Activated CD4-positive, alpha-beta memory T cell treated with anti-CD3 and anti-CD28 coated beads for 36 hours (primary cell): ENCODE measurements at places on chromosomes 3 and 15.

GRCh38 chr15:79977431-79978054, 6.5 kb upstream of the BCL2A1 start:
- DNase-seq, result no peak

DNA sequence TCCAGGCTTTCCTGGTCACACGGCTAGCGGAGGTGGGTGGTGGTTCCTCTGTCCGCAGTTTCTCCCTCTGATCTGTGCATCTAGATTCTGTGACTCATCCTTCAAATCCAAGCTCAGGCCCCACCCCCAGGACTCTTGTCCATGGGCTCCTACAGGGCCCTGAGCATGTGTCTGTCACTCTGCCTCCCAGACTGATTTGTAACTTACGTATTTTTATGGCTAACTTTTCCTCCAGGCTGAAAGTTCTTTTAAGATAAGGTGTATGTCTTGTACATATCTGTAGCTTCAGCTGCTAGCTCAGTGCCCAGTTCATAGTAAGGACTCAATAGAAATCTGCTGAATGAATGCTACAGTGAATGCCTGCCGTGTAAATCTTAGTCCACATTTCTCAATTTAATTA, 8.0 kb downstream of the ESYT3 start:
- no peak for DNase-seq

DNA sequence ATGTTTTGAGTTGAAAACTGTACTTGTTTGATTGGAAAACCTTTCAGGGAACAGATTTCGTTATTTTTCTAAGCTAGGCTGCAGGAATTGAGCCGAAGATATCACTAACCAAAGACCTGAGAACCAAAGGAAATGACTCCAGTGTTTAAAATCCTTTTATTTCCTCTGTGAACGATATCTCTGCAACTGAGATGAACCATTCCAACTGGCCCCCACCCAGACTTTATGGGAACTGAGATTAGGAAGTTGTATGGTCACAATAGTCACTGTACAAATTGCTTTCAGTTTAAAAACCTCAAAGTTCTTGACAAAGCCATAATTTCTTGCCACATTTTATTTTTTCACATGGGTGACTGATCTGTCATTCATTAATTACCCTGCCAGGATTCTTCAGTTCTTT, 232.4 kb downstream of the RBMS3 start:
- DNase-seq, result no peak

DNA sequence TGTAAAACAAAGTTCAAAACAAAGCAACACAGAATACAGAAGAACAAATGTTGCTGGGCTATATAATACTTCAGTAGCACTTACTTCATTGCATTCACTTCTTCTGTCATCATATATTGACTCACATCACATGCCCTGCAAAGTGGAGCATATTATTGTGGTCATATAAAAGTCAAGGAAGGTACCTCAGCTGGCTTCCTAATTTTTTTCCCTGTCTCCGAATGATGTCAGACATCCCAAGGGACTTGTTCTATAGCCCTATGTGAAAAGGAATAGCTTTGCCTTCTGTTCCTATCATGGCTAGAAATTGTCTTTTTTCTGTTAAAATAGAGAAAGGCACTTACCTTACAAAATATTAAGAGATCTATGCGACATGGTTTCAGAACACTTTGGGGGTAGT, 109.4 kb downstream of the LRTM1 start:
- DNase-seq, result no peak

DNA sequence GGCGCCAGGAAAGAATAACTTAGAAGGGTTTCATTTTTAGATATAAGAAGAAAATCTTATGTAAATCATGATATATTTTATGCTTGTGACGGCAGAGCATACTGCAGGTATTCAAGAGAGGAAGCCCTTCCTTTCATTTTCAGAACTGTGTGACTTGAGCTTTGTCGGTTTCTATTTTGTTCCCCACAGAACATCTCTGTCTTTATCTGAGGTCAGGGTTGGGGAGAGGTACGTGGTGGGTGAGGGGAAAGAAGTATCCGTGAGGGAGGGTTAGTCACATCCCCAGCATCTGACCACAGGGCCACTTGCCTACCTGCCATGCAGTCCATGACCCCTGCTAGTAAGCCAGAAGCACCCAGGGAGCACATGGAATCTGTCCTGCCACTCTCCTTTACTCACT, 126.5 kb downstream of the DGKG start:
- no peak for DNase-seq

- DNase-seq, result no peak
These were observed 198.4 kb downstream of the WNT5A start for GRCh38 chr3:55288657-55289056.

GRCh38 chr3:11692532-11692813, 48.8 kb upstream of the VGLL4 start:
- DNase-seq, result no peak

- no peak for DNase-seq
These were observed 358.6 kb upstream of the ARHGEF26 start for GRCh38 chr3:153762411-153763235.

- DNase-seq, result no peak
These were observed 1354.7 kb upstream of the EPHA6 start for GRCh38 chr3:95459706-95460105.

GRCh38 chr3:182618085-182618732, 175.1 kb upstream of the ATP11B start:
- DNase-seq, result no peak

- DNase-seq, result no peak
These were observed 50.9 kb downstream of the FEM1B start for GRCh38 chr15:68328443-68328842.

- DNase-seq, result peak; percentile 47
These were observed 885.4 kb downstream of the PDCD6IP start for GRCh38 chr3:34683851-34684250.

GRCh38 chr15:73331991-73332925, 36.5 kb downstream of the HCN4 start:
- no peak for DNase-seq

GRCh38 chr15:22808240-22808639, 21.8 kb downstream of the NIPA1 start:
- no peak for DNase-seq

DNA sequence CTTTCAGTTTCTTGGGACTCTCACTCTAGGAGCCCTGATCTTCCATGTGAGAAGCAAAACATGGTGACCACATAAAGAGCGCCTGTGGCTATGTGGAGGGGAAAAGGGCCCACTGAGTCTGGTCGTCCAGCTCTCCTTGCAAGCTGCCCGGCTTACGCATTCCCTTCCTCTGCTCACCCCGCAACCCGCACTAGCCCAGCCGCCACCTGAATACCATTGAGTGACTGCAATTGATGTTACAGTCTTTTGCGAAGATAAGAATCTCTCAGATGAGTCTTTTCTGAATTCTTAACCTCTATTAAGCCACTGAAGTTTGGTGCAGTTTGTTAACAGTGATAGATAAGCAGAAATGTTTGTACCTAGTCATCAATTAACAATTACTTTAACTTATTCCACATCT, 589.0 kb upstream of the DPPA4 start:
- no peak for DNase-seq

GRCh38 chr3:146577662-146578061, 27.5 kb downstream of the PLSCR5 start:
- DNase-seq, result peak; percentile 20

- peak; percentile 42 for DNase-seq
These were observed 63.7 kb upstream of the SMAD6 start for GRCh38 chr15:66638377-66638776.

DNA sequence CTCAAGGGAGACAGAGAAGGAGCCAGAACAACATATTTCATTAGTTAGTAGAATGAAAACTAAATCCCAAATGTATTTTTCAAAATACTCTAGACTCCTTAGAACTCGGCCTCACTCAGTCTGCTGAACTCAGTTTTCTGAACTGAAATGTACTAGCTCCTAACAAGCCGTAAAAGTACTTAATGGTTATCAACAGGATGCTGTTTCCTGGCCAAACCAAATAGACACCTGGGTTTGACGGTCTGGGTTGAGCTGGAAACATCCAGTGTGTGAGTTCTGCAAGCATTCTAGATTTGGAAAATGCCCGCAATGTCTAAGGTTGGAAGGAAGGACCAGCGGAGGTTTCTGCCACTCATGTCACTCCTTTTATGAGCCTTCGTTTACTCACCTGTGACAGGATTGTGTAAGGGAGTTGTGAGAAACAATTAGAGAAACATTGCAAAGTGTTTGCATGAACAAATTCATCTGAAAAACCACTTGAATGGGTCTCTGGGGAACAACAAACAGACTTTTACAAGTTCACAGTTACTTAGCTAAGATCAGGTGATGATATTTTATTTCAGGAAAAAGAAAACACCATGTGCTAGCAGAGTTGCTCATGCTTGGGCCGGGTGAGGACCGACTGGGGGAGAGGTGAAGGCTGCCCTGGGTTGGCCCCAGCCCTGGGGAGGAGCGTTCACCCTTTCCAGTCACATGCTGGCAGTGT, 151.0 kb downstream of the ALDH1A2 start:
- DNase-seq, result no peak

- DNase-seq, result no peak
These were observed 39.6 kb downstream of the VGLL3 start for GRCh38 chr3:86951322-86951721.

DNA sequence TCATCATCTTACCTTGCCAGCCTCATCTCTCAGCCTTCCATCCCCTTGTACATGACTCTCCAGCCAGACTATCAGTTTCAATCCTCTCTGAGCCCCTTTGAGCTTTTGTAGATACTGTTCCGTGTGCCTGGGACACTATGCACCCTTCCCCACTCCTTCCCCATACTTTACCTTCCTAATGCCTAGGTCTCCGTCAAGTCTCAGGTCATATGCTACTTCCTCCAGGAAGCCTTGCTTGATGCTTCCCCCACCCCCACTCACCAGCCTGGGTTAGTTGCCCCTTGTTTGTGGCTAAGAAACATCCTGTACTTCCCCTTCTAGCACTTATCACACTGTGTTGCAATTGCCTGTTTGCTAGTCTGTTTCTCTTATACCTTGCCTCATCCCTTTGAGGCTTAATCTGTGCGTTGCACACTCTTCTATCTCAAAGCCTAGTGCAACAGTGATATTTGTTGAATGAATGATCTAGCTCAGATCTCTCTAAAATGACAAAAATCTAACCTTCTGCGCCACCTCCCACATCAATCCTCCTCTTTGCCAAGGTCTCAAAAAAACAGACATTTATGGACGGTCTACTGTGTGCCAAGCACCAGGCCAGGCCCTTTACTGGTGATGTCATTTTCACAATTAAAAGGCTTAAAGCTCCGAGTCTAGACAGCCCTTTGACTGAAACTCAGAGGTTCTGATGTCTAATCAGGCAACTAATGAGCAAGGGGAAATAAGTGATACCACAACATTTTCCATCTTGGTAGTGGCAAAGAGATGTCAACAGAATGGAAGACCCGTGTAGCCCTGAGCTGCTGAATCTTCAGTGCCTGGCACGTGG, 6.5 kb upstream of the USP3 start:
- peak; percentile 77 for DNase-seq

DNA sequence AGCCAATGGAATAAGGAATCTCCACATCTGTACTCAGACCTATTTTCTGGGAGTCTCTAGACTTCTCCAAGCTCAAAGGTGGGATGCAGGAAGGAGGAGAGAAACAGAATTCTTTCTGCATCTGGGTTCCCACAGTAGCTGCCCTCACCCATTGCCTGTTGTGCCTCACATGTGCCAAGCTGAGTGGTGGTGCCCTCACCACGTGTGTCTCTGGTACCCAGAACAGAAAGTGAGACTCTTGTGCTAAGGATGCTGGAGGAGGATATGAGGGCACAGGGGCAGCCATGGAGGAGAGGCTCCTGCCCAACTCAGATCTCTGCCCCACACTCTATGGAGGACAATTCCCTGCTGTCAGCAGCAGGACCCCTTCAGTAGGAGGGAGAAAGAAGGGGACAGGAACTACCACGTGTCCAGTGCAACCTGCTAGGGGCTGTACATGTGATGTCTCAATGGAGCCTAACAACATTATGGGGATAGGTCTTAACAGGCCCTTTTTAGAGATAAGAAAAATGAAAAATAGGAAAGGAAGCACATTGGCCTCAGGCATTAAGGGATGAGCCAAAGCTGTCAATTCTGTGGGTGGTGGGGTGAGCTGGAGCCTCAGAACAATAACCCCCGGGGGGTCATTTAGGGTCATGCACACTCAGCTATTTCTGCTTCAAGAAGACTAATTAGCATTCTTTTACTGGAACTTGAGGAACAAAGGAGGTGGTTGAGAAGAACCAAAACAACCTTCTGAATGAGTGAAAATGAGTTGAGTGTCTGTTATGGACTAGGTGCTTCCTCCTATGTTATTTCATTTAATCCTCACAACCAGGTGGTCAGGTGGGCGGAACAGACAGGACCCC, 16.3 kb upstream of the NOX5 start:
- DNase-seq, result no peak

- DNase-seq, result no peak
These were observed 26.9 kb upstream of the WDR72 start for GRCh38 chr15:53786401-53786800.

- no peak for DNase-seq
These were observed 68.4 kb upstream of the TOPAZ1 start for GRCh38 chr3:44173263-44173662.

GRCh38 chr3:58900386-58900785, 149.4 kb downstream of the CFAP20DC start:
- no peak for DNase-seq

DNA sequence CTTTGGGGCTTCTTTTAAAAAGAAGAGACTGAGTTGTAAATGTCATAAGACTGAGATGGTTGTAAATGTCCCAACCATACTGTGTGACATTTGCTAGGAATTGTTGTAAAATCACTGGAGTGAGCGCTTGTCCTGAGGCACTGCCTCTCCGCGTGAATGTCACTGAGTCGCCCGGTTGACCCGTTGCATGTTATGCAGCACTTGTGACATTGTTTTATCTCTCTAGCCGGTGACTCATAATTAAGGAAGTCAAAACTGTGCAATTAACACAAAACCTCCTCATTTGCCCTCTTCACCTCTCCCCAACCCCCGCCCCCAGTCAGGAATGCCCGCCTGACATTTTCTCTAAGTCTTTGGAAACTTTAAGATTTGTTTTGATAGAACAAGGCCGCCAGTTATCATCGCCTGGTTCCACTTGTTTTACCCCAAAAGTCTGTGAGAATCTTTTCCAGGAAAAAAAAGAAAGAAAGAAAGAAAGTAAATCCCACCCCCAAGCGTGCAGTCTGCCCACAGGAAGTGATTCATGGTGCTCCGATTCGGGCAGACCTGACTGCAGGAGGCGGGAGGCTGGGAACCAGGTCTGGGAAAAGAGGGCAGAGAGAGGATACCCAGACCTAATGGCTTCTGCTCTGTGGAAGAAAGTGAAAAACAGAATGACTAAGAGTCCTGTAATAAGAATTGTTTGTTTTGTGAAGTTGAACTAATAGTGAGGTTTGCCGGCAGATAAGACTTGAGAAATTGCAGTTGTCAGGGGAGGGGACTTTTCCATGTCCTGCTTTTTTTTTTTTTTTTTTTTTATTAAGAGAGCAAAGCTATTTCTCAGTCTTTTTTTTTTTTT, 84.8 kb downstream of the SMAD3 start:
- peak; percentile 76 for DNase-seq

- no peak for DNase-seq
These were observed 9.7 kb upstream of the EIF3J start for GRCh38 chr15:44527241-44527640.

- DNase-seq, result no peak
These were observed 72.5 kb downstream of the OSBPL10 start for GRCh38 chr3:31908391-31909097.

GRCh38 chr3:294096-294495, 97.5 kb downstream of the CHL1 start:
- no peak for DNase-seq
